Amniotic stem cell (primary cell): ENCODE measurements at places on chromosomes 12 and 14.

DNA sequence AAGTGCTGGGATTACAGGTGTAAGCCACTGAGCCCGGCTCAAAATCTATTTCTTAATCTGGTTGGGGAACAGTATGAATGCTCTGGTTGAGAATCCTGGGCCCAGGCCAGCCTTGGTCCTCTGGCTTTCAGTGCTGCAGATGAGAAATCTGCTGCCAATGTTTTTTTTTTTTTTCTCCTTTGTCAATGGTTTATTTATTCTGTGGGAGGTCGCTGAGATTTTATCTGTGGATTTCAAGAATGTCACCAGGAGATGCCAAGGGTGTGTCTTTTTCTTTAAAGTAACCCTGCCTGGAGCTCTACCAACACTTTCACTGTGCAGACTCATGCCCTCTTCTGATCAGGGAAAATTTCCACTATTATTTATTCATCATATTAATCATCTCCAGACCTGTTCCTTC lies 3.6 kb downstream of the SLC25A29 start:
- DNase-seq: no peak

DNA sequence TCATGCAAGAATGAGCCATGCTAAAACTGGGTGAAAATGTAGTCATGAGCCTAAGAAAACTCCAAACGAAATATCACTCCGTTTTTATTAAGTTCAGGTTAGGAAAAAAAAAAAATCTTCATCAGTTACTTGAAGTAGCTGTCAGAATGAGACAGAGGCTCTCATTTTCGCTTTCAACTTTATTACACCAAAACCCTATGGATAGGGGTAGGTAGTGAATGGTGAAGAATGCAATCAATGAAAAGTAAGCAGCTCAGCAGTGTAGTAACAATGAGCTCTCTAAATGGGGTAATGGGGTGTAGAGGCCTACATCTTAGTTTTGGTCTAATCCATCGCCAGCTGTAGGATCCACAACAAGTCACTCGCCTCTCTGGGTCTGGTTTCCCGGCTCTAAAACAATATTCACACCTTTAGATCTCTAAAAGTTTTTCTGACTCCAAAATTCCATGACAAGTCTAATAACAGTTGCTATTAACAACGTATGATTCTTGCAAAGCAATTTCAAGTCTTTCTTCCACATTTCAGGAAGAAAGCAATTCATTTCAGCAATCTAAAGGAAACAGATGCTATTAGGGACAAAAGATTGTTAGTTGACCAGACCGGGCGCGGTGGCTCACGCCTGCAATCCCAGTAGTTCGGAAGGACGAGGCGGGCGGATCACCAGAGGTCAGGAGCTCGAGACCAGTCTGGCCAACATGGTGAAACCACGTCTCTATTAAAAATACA lies 1.7 kb downstream of the BTBD7 start:
- no peak for DNase-seq

DNA sequence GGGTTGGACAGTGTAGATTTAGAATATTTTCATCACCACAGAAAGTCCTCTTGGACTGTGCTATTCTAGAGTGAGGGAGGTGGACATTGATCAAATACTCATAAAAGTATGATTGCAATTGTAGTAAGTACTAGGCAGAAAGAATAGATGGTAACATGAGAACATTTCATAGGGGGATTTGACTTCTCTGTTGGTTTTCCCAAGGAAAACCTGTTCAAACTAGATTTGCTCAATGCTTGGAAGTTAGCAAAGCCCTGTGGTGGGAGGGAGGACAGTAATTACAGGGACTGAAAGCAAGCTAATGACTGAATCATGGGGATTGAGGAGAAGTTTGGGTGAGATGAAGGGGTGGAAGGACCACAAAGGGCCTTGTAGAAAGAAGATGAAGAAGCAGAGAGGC lies 24.4 kb upstream of the EID3 start:
- no peak for DNase-seq

GRCh38 chr14:37587131-37587803 lies 7.8 kb downstream of the FOXA1 start:
- DNase-seq: no peak

DNA sequence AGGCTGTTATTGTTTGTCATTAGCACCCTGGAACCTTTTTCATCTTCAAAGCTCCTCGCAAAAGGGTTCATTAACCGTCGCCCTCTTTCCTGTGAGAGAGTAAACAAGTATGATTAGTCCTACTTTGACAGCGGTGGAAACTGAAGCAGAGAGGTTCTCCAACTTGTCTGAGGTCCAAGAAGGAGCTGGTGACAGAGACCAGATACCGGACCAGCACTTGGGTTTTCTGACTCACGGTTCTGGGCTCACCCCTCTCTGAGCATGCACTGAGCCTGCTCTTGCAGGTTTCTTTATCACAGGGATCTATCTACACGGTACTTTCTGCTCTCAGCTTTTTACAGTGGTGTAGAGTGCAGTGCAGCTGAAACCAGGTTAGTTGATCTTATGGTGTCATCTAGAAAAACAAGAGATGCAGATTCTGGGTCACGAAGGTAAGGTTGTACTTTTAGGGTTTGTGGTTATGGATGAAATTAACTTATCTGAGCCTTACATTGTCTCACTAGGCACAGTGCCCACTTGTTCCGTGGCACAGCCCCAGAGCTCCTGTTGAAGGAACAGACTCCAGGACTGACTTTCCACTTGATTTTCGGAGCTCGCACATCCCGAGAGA lies 62.1 kb downstream of the PPP2R5C start:
- DNase-seq: no peak

DNA sequence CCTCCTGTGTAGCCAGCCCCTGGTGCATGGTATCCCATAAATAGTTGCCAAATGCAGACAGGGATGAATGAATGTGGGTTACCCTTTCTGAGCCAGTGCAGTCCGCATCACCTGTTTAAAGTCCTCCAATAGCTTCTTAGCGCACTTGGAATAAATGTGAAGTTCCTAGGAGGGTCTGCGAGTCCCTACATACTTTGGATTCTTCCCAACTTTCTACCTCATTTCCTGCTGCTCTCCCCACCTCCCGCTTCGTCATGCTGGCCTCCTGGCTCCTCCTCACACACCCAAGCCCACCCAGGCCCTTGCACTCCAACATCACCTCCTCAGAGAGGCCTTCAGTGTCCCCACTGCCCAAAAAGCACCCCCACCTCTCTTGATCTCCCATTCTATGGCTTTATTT lies 17.7 kb downstream of the RFX4 start:
- DNase-seq: no peak

DNA sequence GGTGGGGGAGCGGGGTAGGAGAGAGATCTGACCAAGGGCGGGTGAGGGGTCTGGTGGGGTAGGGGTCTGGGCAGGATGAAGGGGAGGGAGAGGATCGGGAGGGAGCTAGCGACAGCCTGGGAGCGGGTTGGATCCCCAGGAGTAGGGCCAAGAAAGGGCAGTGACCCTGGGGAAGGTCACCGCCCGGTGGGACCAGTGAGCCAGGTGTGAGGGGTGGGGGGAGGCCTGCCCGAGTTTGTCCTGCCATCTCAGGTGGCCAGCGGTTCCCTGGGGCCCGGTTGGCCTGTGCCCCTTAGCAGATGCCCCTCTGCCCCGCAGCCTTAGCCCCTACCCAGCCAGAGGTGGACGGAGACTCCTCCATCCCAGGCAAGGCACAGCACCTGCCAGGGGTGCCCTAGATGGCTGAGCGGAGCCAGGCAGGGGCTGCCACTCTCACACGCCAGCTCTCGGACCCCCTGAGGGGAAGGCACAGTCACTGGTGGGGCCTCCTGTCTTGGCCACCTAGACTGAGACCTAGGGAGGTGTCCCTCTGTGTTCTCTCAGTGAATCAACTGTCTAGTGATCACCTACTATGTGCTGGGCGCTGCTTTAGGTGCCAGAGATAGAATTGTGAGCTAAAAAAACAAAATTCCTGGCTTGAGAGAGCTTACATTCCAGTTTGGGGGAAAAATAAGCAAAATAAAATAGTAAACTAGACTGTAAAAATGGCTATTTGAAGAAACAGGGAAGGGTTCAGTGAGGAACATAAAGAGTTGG lies 629 bp upstream of the TTC7B start:
- no peak for DNase-seq

DNA sequence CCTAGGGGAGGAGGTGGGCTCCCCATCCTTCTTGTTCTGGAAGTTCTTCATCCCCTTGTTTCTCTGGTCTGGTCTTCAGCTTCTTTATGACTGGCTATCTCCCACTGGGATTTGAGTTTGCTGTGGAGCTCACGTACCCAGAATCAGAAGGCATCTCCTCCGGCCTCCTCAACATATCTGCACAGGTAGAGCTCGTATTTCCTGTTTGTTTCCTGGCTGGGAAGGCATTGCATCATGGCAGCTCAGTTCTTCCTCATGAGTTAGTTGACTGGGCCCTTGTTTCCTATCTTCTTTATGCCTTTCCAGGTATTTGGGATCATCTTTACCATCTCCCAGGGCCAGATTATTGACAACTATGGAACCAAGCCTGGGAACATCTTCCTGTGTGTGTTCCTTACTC lies 19.8 kb downstream of the ERG28 start:
- DNase-seq: no peak

DNA sequence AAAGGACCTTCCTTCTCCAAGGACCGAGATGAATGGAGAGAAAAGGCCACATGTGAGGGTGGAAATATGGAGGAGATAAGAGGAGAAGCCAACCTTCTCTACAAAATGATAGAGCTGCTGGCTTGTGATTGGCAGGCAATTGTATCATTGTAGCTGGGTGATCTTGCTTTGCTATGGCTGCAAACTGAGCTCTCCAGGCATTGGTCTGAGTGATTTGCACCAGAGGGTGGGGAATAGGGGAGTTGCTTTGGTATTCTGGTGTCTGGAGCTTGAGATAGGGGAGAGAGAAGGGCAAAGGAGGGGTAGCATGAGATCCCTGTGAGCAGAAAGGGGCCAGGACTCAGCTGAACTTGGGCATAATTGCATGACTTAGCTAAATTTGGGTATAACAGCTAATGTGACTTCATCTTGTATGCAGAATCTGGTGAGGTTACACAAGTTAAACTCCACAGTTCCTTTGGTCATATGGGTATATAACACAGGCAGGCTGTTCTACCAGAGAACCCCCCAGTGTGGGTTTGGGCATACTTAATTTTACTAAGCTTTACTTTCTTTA lies 72.0 kb downstream of the FOS start:
- no peak for DNase-seq

DNA sequence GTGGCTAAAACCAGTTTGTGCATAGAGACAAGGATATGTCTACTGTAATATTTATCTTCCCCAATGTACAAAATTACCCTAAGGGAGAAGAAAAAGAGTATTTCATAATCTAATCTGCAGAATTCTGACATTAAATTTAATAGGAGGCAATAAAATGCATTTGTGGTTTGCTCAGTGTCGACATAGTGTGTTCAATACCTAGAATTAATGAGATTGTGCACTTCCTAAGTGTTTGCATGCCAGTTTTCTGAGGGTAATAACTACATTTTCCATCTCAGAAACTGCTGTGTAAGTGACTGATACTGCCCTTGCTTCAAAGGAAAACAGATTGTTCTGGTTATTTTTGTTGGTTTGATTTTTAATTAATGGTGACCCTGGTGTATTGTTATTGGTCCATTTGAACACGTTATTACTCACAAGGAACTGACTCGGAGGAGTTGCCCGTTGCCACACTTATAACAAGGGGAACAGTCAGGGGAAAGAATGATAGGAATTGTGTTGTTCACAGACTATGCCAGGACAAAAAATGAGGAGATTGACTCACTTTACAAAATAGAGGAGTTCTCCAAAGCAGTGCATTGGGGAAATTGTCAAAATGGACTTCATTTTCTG lies 960.3 kb upstream of the TMEM132C start:
- no peak for DNase-seq

- no peak for DNase-seq
Observed at GRCh38 chr12:38691164-38691563, 214.2 kb downstream of the CPNE8 start.

DNA sequence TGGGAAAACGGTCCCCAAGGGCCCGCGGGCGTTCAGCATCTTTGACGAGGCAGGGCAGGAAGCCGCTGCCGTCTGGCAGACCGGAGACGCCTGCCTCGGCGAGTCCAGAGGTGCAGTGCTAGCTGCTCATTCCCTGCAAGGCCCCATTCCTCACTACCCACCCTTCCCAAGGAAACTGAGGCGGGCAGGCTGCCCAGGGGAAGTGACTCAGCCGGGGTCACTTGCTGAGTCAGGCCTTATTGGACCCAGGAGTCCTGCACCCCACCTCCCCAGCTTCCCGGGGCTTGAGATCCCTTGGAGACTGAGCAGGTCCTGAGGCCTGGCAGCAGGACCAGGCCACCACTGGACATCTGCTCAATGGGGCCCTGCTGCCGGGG lies 3.7 kb downstream of the SH2B3 start:
- no peak for DNase-seq

- no peak for DNase-seq
Observed at GRCh38 chr14:52850451-52850909, 59.1 kb upstream of the GNPNAT1 start.
